Stimulated activated CD8-positive, alpha-beta memory T cell treated with anti-CD3 and anti-CD28 coated beads, Interleukin-7, amount 100 ng/mL, for 24 hours (primary cell): ENCODE measurements at places on chromosomes 12 and 14.

DNA sequence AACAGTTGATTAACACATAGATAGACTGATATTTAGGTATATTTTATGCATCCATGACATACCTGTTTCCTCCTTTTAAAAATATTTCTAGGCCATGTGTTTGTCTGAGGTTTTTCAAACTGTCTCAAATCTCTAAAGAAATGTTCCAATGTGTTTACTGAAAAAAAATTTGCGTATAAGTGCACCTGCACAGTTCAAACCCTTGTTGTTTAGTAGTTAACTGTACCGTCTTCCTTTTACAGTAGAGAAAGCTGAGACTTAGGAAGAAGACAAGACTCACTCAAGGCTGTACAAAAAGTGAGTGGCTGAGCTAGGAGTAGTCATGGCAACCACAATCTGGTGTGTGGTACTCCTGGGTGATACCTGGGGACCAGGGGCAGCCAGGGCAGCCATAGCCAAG lies 934.6 kb downstream of the VRK1 start:
- DNase-seq, result no peak

- DNase-seq, result no peak
These were observed 28.4 kb upstream of the BDKRB2 start for GRCh38 chr14:96176275-96176674.

DNA sequence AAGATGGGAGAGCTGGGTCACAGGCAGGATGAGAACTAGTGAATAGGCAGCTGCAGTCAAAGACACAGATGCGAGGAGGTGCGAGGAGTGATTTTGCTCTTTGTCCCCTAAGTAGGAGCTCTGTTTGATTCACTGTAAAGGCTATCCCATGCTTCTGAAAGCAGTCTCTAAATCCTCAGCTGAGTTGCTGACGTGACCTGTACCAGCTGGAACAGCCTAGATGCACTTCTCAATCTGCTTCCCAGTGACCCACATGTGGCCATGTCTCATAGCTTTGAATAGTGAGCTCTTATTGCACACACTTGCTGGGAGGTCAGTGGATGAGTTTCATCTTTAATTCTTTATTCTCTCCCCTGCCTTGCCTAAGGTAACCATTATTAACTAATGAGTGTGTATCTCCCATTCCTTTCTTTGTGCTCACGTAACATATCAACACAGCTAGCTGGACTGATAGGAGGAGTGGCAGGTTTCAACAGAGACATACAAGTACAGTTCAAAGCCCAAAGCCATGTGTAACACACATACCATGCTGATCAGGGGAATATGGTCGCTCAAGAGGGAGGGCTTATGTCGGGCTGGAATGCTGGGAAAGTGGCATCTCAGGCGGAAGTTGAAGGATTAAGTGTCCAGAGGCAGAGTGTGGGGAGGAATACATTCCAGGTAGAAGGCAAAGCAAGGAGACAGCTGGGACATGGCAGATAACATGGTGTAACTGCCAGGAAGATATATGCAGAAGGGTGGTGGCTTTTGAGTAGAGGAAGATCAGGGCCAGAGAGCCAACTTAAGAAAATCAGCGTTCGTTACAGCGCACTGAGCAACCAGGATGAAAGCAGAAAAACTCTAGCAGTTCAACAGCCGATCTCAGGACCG lies 15.4 kb upstream of the YY1 start:
- DNase-seq, result no peak

- no peak for DNase-seq
These were observed 76.5 kb upstream of the GRIN2B start for GRCh38 chr12:14057895-14058294.

DNA sequence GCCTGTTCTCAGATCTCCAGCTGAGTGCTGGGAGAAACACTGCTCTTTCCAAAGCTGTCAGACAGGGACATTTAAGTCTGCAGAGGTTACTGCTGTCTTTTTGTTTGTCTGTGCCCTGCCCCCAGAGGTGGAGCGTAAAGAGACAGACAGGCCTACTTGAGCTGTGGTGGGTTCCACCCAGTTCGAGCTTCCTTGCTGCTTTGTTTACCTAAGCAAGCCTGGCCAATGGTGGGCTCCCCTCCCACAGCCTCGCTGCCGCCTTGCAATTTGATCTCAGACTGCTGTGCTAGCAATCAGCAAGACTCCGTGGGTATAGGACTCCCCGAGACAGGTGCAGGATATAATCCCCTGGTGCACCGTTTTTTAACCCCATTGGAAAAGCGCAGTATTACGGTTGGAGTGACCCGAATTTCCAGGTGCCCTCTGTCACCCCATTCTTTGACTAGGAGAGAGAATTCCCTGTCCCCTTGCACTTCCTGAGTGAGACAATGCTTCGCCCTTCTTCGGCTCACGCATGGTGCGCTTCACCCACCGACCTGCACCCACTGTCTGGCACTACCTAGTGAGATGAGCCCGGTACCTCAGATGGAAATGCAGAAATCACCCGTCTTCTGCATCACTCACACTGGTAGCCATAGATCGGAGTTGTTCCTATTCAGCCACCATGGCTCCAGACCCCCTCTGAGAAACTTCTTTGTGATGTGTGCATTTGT lies 650.3 kb upstream of the ALG10B start:
- DNase-seq, result no peak

GRCh38 chr12:77046468-77046867 lies 18.9 kb downstream of the E2F7 start:
- DNase-seq, result no peak

DNA sequence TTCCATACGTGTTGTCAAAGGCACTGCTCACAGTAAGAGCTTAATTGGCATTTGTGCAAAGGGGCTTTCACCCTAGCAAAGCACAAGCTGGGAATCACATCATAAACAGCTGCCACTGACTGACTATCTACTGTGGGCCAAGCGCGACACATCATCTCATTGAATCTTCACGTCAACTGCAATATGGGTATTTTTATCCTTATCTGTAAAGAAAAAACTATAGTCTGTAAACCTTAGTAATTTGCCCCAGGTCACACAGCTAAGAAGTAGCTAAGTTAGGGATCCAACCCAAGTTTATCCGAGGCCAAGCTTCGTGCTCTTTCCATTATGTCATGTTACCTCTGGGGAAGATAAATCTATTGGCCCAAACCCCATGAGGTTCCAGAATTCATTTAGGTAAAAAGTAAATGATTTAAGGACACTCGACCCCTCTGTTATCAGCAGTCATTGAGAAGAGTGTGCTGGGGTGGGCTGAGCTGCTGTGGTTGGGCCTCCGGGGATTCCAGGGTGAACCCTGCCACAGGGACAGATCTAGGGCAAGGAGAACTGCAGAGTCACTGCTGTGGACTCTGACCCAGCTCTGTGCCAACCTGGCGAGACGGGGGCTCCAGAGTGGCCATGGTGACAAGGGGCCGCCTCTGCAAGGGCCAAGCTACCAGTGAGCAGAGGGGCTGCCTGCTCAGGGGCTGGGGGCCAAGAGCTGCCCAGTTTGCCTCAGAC lies 27.6 kb downstream of the NCKAP5L start:
- no peak for DNase-seq

DNA sequence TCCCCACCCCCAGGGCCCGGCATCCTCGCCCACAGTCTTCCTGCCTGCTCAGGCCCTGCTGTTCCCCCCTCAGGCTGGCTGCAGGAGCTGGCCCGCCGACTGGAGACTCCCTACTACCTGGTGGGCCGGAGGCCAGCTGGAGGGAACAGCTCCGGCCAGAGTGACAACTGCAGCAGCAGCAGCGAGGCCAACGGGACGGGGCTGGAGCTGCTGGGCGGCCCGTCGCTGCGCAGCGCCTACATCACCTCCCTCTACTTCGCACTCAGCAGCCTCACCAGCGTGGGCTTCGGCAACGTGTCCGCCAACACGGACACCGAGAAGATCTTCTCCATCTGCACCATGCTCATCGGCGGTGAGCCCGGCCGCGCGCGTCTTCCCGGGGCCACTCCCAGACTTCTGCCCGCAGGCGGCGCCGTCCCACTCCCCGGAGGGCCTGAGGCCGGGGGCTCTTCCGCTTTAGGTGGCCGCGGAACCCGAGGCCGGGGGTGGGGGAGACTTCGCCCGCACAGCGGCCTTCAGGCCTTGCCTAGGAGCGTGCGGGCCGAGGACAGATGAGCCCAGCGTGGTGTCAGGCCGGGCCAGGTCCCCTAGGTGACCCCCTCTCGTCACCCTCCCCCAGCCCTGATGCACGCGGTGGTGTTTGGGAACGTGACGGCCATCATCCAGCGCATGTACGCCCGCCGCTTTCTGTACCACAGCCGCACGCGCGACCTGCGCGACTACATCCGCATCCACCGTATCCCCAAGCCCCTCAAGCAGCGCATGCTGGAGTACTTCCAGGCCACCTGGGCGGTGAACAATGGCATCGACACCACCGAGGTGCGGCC lies 10.2 kb downstream of the KCNH3 start:
- no peak for DNase-seq

DNA sequence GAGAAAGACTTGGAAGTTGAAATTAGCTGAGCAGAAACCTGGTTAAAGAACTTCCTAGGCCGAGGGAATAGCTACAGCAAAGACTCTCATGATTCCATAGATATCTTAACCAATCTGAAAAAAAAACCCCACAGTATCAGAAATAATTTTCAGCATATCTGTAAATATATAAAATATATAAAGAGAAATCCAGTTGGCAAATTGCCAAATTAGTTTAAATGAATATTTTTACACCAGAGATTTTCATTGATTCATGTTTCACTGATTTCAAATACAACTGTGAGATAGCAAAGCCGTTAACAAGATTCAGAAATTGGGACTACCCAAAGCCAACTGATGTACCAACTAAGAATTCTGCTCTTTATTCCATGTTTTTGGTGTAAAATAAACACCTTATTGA lies 6.8 kb upstream of the PTPRR start:
- no peak for DNase-seq

GRCh38 chr14:95536671-95537070 lies 1.8 kb downstream of the GLRX5 start:
- DNase-seq, result no peak

DNA sequence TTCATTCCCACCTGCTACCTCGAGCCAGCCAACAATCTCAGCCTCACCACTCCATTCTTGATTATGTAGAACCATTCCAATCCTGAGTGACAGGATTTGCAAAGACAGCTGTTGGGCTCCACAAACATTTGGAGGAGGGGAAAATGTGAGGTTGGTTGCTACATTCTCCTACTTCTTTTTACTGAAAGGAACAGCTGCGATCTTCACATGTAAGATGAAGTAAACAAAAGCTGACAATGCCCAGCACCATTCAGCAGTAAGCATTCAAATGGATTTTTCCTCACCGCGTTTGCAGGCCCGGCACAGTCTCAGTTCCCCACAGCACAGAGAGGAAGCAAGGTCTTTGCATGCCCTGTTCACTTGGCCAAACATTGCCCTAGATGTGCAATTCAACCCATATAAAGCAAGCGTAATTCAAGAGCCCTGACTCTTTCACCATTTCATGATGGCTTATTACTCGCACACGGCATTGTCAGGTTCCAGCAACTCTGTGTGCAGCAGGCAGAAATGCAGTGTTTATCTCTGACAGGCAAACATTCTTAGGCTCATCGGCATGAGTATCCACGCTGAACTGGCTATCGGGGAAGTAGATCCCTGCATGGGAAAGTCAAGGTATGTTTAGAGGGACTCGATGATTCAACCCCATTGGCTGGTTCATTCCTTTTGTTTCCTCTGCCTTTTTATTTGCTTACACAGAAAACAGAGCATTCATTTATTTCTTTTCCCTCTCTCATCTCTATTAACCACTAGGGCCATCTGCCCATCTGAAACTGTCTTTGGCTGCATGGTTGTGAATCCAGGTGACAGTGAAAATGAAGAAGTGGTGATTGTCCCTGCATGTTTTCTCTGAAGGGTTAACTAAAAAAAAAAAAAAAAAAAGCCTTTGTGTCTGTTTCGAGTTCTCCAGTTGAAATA lies 236.1 kb upstream of the PLEKHG7 start:
- DNase-seq, result no peak

- no peak for DNase-seq
These were observed 1493.1 kb upstream of the FLRT2 start for GRCh38 chr14:84036840-84037239.

- no peak for DNase-seq
These were observed 736.5 kb upstream of the LMO3 start for GRCh38 chr12:17342381-17342961.

DNA sequence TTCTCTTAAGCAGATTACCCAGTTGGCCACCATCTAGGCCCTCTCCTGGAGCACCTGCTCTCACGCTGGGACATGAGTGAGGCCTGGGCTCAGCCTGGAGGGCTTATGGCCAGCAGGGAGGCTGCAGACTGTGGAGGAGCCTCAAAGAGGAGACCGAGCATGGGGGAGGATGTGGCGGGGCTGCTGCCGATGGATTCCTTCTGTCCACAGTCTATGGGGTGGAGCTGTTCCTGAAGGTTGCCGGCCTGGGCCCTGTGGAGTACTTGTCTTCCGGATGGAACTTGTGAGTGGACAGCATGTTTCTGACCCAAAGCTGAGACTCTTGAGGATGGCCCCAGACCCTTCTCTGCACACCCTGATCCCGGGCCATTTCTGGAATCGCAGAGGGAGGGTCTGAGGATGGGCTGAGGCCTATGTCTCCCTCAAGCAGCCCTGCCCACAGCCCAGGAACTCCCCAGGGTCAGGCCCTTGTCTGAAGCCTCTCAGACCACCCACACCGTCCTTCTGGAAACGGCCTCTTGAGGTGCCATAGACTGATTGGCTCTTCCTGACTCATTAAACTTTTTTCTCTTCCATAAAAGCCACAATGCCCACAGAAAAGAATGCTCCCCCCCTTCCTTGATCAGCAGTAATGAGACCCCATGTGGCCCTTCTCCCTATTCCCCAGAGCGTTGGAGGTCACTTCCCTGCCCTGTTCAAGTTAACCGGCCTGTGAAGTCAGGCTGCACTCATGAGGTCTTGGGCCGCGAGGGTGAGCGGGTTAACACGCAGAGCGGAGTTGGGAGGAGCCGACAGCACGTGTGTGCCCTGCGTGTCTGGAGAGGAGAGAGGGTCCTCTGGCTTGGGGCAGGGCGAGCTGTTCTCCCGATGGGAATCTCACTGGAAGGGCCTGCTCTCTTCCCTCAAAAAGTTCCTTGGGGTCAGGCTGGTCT lies 49.0 kb downstream of the SLC8B1 start:
- no peak for DNase-seq

- DNase-seq, result no peak
These were observed 73.8 kb upstream of the RFX4 start for GRCh38 chr12:106508966-106509365.

DNA sequence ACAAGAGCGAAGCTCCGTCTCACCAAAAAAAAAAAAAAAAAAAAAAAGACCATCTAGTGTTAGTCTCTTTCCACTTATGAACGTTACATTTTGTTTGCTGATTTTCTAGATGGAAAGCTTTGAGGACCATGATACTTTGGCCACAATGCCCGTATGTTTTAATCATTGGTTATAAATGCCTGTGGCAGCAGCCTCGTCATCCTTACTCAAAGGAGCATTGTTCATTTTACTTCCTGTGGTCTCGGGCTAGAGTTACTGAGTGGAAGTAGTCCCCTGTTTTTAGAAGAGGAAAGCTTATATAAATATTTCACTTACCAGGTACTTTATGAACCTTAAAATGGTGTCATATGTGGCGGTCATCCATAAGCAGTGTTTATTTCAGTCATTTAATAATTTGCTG lies 359.9 kb downstream of the AEBP2 start:
- no peak for DNase-seq

- DNase-seq, result no peak
These were observed 282.0 kb downstream of the ERC1 start for GRCh38 chr12:1273051-1273450.

- no peak for DNase-seq
These were observed 31.8 kb upstream of the G2E3 start for GRCh38 chr14:30527196-30527595.
